ENCODE measurements at places on chromosomes 5 and 9.

GRCh38 chr5:87944553-87945285 is 323.9 kb downstream of the TMEM161B start:
- no peak for DNase-seq

DNA sequence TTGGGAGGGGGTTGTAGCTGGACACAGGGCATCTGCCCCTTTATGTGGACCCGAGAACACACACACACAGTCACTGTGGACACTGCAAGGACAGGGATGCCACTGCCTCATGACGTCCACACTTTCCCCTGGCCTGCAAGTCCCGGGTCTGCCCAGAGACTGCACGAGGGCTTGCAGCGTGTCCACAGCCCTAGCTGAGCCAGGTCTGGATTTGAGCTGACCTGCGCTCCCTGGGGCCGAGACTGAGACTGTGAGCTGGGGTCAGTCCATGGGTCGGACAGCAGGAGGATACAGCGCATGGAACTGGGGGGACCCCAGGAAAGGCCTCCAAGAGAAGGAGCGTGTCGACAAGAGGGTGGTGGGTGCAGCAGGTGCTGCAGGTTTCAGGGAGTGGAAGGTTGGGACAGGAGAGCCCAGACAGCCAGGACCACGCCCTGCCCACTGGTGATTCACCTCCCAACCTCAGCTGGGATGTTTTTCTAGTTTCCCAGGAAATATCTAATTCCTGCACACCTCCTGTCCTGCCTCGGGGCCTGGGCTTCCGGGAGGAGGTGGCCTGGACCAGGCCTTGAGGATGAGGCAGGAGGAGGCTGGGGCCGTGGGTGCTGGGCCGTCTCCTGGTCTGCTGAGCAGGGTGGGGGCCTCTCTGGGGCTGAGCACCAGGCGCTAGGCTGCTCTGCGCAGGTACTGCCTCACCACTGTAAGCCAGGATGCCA is 806 bp upstream of the RNF224 start:
- no peak for DNase-seq

GRCh38 chr5:173315495-173316338 is 12.5 kb downstream of the STC2 start:
- no peak for DNase-seq

- no peak for DNase-seq
These were observed 18.7 kb downstream of the RASGRF2 start for GRCh38 chr5:80978772-80979317.

GRCh38 chr5:54492178-54492577 is 25.4 kb upstream of the SNX18 start:
- no peak for DNase-seq

- DNase-seq, result no peak
These were observed 41.0 kb upstream of the ANGPTL2 start for GRCh38 chr9:127163409-127163808.

DNA sequence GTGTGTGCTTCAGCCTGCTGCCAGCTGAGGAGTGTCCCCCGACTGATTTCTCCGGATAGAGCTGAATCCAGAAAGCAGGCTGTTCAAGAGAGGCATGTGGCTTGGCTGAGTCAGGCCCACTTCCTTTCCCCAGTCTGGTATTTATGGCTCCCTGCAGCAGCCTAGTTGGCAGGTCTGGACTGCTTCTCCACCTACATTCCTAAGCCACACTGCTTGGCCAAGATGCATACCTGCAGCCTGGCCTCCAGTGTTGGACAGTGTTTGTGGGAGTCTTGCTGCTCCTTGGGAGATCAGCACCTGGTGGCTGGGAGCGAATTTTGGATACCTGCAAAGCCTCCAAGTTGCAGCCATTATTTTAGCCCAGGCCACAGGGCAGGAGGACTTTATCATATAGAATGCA is 670.8 kb downstream of the ACTL7B start:
- no peak for DNase-seq

- no peak for DNase-seq
These were observed 38.4 kb downstream of the PRRC1 start for GRCh38 chr5:127555826-127556225.

GRCh38 chr5:28110781-28111180 is 1072.4 kb upstream of the CDH9 start:
- no peak for DNase-seq

- DNase-seq, result no peak
These were observed 24.7 kb upstream of the TIFAB start for GRCh38 chr5:135476615-135477581.
